Muscle of leg (tissue), 16 donors: ENCODE measurements at places on chromosomes 6 and 20.

DNA sequence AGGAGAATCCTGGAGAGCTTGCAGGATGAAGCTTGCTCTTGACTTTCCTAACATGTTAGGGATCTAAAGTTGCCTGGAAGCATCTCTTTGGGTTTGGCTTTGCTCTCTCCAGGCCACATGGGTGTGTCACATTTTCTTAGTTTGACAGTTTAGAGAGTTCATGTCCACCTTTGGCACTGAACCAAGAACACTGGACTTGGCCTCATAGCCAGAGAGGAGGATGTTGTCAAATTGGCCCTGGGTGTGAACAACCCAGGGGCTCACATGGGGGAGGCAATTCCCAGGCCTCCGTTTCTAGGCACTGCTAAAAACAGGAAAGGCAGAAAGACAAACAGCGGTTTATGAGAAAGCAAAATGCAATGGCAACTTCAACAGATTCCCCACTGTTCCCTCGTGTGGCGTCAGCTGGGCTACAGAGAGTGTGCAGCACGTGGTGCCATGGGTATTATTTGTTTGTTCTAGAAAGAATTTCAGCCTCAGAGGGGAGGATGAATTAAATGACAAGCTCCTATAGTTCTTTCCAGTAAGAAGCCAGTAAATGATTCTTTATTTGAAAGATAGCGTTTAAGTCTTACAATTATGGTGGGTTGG, 93.9 kb downstream of the CLIC5 start:
- H3K36me3 ChIP-seq = no peaks in the 10 kb centered on the region
- DNase-seq = peak; percentile 61
- no peak overlapping the region for H3K27ac ChIP-seq

DNA sequence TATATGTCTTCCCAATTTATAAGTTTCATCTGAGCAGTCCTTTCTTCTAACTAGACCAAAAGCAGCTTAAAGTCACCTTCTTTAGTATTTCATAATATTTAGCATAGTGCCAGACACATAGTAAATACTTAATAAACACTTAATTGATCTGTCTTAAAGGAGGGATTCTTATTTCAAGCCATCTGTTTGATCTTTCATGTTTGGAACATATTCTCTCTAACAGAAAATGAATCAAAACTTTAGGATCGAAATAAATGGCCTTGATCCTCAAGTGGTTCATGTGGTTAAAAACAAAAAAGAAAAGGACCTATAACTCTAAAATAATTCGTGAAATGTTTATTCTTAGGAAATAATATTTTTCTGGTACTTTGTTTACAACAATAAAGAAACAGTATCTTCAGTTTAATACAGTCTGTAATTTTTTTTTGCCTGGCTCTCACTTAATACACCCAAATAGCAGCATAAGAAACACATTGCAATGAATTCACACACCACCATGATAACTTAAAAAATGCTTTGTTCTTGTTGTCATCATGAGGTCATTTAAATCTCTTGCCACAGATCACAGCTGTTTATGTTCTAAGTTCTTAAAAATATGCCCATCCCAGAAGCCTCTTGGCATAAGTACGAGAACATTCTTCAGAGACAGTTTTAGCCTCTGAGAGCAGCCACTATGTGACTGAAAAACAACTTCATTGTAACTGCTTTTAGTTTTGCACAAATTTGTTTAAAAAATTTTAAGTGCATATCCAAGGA, 48.1 kb downstream of the ESF1 start:
- peaks cover 22% of the 10 kb centered on the region for H3K36me3 ChIP-seq
- no peaks in the 10 kb centered on the region for H3K27me3 ChIP-seq
- H3K27ac ChIP-seq = peak overlapping the region; percentile 49
- DNase-seq = peak; percentile 85
- no peaks in the 10 kb centered on the region for H3K4me1 ChIP-seq
- H3K4me3 ChIP-seq = no peak overlapping the region

GRCh38 chr20:35360033-35360432, 51.7 kb downstream of the UQCC1 start:
- H3K4me3 ChIP-seq = no peak overlapping the region
- no peak overlapping the region for H3K27ac ChIP-seq
- no peaks in the 10 kb centered on the region for H3K27me3 ChIP-seq
- H3K36me3 ChIP-seq = peaks cover 34% of the 10 kb centered on the region

GRCh38 chr6:41463062-41463930, 82.9 kb upstream of the FOXP4 start:
- H3K4me1 ChIP-seq = peaks cover 7% of the 10 kb centered on the region
- peaks cover 30% of the 10 kb centered on the region for H3K27me3 ChIP-seq
- H3K27ac ChIP-seq = no peak overlapping the region

GRCh38 chr6:12189661-12190060, 100.5 kb upstream of the EDN1 start:
- no peaks in the 10 kb centered on the region for H3K27me3 ChIP-seq
- H3K36me3 ChIP-seq = no peaks in the 10 kb centered on the region
- no peaks in the 10 kb centered on the region for H3K4me1 ChIP-seq
- no peak for DNase-seq

GRCh38 chr6:40406175-40406574, 181.0 kb downstream of the LRFN2 start:
- H3K4me3 ChIP-seq = no peak overlapping the region
- no peak for DNase-seq
- H3K27me3 ChIP-seq = peaks cover 2% of the 10 kb centered on the region
- H3K27ac ChIP-seq = no peak overlapping the region
- no peaks in the 10 kb centered on the region for H3K36me3 ChIP-seq
- H3K4me1 ChIP-seq = no peaks in the 10 kb centered on the region

- no peaks in the 10 kb centered on the region for H3K27me3 ChIP-seq
- H3K4me1 ChIP-seq = peaks cover 8% of the 10 kb centered on the region
These were observed 31.7 kb downstream of the UTRN start for GRCh38 chr6:144316862-144317195.

DNA sequence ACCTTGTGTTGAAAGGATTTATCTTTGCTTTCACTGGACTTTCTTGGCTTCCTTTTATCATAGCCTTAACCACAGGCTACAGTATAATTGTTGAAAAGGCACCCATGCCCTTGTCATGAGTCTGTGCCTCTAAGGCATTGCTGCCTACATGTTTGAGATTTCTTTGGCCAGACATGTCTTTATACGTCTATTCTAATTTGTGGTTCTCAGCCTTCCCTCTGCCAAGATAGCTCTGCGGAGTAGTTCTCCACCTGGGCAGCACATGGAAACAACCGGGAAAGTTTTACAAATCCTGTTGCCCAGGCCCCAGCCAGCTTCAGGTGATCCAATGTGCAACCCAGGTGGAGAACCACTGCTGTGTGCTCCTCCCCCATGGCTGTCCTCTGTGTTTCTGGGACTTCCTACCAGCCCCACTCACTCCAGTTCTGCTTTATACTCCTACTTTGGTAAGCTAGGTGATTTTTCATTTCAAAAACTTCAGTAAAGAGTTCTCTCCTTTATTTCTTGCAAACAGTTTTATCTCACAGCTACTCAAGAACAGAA, 159.6 kb upstream of the MYLIP start:
- no peak overlapping the region for H3K4me3 ChIP-seq
- H3K36me3 ChIP-seq = no peaks in the 10 kb centered on the region
- peaks cover 2% of the 10 kb centered on the region for H3K4me1 ChIP-seq
- no peaks in the 10 kb centered on the region for H3K27me3 ChIP-seq

- no peaks in the 10 kb centered on the region for H3K4me1 ChIP-seq
- H3K4me3 ChIP-seq = no peak overlapping the region
- no peaks in the 10 kb centered on the region for H3K27me3 ChIP-seq
- no peak overlapping the region for H3K27ac ChIP-seq
- no peaks in the 10 kb centered on the region for H3K36me3 ChIP-seq
These were observed 105.9 kb downstream of the GRM4 start for GRCh38 chr6:34039943-34040342.

- H3K4me3 ChIP-seq = no peak overlapping the region
- no peak for DNase-seq
- no peaks in the 10 kb centered on the region for H3K27me3 ChIP-seq
- H3K4me1 ChIP-seq = peaks cover 5% of the 10 kb centered on the region
These were observed 13.3 kb downstream of the OR2H2 start for GRCh38 chr6:29598172-29598747.

DNA sequence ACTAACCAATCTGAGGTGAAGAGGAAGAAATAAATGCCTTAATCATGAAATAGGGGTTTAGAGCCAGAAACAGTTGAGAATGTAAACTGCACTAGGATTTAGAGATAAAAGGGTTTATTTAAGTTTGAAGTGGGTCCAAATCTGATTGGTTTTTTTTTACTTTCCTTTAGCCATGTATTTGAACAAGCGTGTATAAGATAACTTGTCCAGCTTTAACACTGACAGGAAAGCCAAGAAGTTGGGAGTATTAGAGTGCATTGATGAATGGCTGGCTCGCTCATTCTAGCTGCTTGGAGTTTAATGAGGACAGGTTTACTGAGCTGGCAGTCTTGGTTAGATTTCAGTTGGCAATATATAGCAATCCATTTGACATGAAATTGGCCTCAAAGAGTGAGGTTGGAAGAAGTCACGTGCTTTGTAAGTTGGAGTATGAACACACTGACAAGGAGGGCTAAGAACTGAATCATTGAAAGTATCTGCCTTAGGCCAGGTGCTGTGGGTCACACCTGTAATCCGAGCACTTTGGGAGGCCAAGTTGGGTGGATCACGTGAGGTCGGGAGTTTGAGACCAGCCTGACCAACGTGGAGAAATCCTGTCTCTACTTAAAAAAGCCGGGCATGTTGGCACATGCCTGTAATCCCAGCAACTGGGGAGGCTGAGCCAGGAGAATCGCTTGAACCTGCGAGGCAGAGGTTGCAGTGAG, 13.7 kb downstream of the SRSF3 start:
- H3K27ac ChIP-seq = no peak overlapping the region
- H3K36me3 ChIP-seq = peaks cover 60% of the 10 kb centered on the region
- H3K4me3 ChIP-seq = no peak overlapping the region

- no peak for DNase-seq
- no peaks in the 10 kb centered on the region for H3K27me3 ChIP-seq
- no peaks in the 10 kb centered on the region for H3K36me3 ChIP-seq
- H3K27ac ChIP-seq = no peak overlapping the region
These were observed 68.8 kb downstream of the RFX6 start for GRCh38 chr6:116945809-116946208.

DNA sequence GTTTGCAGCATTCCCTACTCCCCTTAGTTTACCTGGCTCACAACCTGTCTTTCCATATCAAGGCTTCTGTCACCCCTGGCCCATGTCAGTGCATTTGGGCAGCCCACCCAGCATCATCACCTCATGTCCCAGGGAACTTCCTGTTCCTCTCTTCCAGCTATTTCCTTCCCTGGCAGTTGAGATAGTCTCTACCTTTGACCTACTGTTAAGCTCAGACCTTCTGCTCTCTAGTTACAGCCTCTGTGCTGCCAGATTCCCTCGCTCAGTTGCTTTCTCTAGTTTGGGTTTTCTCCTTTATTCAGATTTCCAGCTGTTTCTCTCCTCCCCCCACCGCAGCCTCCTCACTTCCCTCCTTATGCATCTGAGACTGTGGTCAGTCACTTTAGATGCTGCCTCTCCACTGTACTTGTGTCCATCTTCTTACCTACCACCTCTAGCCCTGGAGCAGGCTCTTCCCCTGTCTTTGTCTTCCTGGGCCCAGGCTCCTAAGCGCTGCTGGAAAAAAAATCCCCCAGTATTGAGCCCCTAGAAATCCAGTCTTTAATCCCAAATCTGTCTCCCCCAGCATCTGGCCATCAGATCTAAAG, 16.3 kb downstream of the PTPN1 start:
- no peak overlapping the region for H3K27ac ChIP-seq
- peaks cover 6% of the 10 kb centered on the region for H3K4me1 ChIP-seq
- H3K36me3 ChIP-seq = no peaks in the 10 kb centered on the region
- H3K4me3 ChIP-seq = no peak overlapping the region

DNA sequence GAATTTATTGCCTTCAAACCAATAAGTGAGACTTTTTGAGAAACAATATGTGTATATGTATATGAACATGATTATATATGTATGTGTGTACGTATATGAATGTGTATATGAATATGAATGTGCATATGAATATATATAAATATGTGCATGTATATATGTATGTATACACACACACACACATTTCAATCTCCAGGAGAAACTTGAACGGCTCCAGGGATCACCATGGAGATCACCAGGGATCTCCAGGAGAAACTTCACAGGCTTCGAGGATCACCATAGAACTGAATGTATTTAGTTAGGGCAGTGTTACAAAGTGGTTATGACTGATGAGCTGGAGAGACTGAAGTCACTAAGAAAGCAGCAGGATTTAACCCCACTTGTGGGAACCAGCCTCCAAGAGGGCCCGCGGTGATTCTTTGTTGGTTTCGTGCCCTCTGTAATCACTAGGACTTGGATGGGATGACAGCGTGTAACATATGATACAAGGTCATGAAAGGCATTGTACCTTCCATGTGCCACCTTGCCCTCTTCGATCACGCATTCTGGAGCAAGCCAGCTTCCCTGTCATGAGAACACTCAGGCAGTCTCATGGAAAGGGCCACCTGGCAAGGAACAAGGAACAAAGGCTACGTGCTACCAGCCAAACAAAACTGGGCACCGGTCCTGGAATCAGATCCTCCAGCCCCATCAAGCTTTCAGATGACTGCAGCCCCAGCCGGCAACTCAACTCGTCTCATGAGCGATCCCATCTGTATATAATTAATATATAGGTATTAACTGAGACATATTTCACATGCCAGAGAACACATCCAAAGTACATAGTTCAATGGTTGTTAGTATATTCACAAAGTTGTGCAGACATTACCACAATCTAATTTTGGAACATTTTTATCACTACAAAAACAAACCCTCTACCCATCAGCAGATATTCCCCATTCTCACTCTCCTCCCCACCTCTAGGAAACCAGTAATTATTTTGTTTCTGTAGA, 8.6 kb downstream of the FAM50B start:
- no peak overlapping the region for H3K4me3 ChIP-seq
- no peaks in the 10 kb centered on the region for H3K27me3 ChIP-seq
- no peak overlapping the region for H3K27ac ChIP-seq
- no peak for DNase-seq
- H3K4me1 ChIP-seq = no peaks in the 10 kb centered on the region
- H3K36me3 ChIP-seq = no peaks in the 10 kb centered on the region

GRCh38 chr20:4083098-4083865, 67.9 kb upstream of the RNF24 start:
- H3K36me3 ChIP-seq = no peaks in the 10 kb centered on the region
- no peak for DNase-seq
- no peaks in the 10 kb centered on the region for H3K27me3 ChIP-seq
- peaks cover 26% of the 10 kb centered on the region for H3K4me1 ChIP-seq
- H3K4me3 ChIP-seq = no peak overlapping the region
- H3K27ac ChIP-seq = peak overlapping the region; percentile 71

GRCh38 chr6:98832284-98833056, 1.9 kb upstream of the POU3F2 start:
- peaks cover 51% of the 10 kb centered on the region for H3K4me1 ChIP-seq
- peaks cover 92% of the 10 kb centered on the region for H3K27me3 ChIP-seq
- H3K36me3 ChIP-seq = no peaks in the 10 kb centered on the region
- no peak overlapping the region for H3K4me3 ChIP-seq
- DNase-seq = peak; percentile 43
- H3K27ac ChIP-seq = no peak overlapping the region

DNA sequence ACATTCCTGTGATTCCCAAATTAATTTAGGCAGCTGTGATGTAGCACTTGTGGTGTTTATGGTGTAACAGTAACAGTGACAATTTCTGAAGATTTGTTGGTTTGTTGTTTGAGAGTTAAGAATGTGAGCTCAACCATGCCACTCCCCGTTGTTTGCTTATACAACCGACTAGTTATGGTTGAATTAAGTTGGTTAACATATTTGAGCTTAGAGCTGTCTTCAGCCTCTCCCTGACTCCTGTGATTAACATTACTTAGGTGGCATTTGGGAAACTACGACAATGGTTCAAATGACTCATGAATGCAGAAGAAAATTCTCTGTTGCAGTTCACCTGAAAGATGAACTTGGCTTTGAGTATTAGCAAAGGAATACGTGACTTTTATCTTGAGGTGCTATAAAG, 35.9 kb upstream of the PRL start:
- no peak overlapping the region for H3K4me3 ChIP-seq
- no peaks in the 10 kb centered on the region for H3K4me1 ChIP-seq
- no peak overlapping the region for H3K27ac ChIP-seq
- H3K36me3 ChIP-seq = no peaks in the 10 kb centered on the region
- H3K27me3 ChIP-seq = no peaks in the 10 kb centered on the region
